Colonic mucosa (tissue), 4 donors: ENCODE measurements at places on chromosomes 16 and 17. TPM values are rescaled to one million over a fixed set of nuclear protein-coding genes. Genes with fewer than 3 reads are reported as not detected.

GRCh38 chr17:16466407-16466806 lies 25.6 kb downstream of the LRRC75A start:
- peak; percentile 57 for DNase-seq

- DNase-seq = no peak
These were observed 169.7 kb downstream of the CDH11 start for GRCh38 chr16:64952177-64952576.

DNA sequence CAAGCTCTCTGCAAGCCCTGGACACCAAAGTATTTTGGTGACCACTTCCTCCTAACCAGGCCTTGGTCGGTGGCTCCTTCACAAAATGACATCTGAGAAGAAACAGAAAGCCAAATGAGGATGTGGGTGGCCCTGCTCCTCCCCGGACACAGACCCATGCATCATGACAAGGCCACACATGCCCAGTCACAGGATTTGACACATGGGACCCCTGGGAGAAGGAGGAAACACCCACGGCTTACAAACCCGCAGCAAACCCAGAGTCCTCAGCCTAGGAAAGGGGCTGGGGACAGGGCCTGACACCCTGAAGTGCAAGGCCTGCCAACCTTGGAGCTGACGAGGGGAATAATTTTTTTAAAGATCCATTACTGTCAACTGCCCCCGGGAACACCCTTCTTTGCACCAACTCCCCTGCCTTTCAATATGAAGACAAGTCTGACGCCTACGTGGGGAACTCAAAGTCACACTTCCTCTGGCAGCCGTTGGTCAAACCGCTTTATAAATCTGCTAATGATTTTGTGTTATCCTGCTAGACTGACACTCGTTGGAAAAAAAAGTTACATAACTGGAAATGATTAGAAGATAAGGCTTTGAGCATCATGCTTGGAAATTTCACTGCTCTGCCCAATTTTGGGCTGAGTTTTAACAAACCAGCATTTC lies 41.3 kb downstream of the GAS7 start:
- peak; percentile 50 for DNase-seq

- no peak for DNase-seq
These were observed 59.8 kb downstream of the CYTH1 start for GRCh38 chr17:78722246-78722761.

DNA sequence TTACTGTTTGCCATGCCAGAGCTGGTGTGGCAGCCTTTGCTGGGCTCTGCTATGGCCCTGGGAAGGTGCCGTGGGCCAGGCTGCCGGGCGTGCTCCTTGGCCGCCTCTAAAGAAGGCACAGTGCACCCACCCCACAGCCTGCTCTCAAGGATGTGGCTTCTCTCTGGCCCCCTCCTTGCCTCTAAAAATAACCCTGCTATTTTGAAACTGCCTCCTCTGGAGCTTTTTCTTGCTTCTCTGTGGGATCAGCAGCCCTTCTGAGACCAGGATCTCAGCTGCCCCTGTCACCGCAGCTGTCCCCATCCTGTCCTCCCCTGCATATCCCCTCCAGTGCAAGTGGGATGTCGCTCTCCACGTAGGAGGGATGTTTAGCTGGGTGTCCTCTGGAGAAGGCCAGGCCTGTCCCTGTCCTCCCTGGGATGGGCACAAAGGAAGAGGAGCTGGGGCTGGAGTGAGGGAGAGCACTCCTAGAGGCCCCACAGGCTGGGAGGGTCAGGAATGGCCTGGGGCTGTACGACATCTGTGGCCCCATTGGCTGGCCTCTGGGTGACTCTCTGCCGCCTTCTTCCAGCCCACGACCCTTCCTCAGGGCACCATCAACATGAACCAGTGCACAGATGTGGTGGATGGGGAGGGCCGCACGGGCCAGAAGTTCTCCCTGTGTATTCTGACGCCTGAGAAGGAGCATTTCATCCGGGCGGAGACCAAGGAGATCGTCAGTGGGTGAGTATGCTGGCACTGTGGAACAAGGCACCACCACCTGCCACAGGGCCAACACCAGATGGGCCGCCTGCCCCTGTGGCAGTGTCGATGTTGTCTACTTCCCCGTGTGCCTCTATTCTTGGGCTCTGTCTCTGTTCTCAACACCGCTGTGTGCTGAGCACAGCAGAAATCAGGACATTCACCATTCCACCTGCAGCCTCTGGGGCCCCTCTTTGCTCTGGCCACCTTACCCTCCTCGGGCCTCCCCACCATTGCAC lies 79.7 kb downstream of the PLD6 start:
- DNase-seq = no peak

DNA sequence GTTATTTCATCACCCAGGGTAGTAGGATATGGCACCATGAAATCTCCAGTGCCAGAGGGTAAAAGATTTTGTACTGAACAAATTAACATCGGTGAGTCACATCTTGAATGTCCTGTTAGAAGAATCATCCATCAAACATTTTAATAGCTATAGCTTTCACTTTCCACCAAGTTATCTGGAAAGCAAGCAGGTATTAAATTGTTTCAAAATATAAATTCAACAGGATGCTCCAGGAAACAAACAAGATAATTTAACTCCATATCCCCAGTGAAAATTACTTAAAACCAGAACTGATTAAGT lies 2.4 kb downstream of the VEZF1 start:
- no peak for DNase-seq

ENPP7 gene
- total RNA-seq = not detected

MT1A gene
- total RNA-seq = 5.5 TPM

DNA sequence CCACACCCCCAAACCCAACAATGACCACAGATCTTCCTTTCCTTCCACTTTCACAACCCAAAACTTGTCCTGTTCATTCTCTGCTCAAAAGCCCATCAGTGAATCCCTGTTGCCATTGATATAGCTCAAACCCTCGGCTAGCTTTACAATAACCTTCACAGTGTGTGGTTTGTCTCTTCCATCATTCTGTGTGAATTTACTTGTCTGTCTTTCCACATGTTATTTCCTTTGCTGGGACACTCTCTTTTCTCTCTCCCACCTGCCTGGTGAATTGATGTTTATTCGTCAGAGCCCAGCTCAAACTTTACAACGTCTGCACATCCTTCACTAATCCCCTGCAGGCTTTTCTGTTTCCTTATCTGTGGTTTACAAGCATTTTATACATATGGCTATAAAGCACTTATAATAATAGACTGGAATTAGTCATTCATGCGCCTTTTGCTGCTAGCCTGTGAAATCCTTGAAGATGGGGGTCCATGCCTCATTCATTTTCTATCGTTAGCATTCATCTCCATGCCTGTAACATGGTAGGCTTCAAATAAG lies 114.4 kb downstream of the CDH13 start:
- no peak for DNase-seq

KRT33B gene
- total RNA-seq = not detected

DNA sequence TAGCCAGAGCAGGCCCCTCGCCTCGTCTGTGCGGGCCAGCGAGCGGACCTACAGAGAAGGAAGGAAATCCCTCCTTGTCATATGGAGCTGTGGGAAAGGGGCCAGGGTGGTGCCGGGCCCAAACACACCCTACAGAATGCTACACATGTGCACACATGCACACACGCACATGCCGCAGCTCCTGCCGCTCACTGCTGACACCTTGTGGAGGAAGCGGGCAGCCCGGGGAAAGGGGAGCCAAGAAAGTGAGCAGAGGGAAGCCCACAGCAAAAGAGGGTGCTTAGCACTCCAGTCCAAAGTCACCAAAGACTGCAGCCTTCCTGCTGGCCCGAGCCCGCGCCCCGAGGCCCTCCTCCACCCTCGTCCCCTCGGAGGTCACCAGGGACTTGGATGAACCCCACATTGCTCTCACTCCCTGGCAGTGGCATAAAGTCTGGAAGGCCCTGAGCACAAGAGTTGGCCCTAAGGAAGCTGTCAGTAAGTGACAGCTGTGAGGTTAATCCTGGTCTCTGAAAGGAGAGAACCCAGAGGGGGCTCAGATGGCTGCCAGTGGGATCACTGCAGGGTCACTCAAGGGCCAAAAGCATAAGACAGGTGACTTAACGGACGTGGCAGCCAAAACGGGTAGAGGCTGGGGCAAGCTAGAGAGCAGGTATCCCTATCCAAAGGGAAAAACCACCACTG lies 68.2 kb downstream of the MYO18A start:
- peak; percentile 73 for DNase-seq

RNF227 gene
- 2.8 TPM for total RNA-seq

GRCh38 chr17:10200016-10200415 lies 1.6 kb upstream of the GAS7 start:
- no peak for DNase-seq

- DNase-seq = no peak
These were observed 27.9 kb downstream of the GABARAPL2 start for GRCh38 chr16:75593825-75594820.

- no peak for DNase-seq
These were observed 71.9 kb upstream of the GSE1 start for GRCh38 chr16:85541181-85541580.

DNA sequence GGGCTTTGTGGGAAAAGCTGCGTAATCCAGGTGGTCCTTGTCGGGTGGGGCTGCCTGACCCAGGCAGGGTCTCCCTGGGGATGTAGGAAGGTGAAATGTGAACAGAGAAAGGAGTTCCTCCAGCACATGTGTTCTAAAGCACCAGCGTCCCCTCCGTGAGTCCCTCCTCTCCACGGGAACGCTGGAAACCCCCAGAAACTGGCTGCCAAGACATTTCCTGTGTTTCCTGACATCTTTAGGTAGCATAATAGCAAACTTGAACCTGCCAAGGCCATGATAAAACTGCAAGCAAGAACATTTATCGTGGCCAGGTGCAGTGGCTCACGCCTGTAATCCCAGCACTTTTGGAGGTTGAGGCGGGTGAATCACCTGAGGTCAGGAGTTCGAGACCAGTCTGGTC lies 12.6 kb upstream of the PYDC1 start:
- no peak for DNase-seq

DNA sequence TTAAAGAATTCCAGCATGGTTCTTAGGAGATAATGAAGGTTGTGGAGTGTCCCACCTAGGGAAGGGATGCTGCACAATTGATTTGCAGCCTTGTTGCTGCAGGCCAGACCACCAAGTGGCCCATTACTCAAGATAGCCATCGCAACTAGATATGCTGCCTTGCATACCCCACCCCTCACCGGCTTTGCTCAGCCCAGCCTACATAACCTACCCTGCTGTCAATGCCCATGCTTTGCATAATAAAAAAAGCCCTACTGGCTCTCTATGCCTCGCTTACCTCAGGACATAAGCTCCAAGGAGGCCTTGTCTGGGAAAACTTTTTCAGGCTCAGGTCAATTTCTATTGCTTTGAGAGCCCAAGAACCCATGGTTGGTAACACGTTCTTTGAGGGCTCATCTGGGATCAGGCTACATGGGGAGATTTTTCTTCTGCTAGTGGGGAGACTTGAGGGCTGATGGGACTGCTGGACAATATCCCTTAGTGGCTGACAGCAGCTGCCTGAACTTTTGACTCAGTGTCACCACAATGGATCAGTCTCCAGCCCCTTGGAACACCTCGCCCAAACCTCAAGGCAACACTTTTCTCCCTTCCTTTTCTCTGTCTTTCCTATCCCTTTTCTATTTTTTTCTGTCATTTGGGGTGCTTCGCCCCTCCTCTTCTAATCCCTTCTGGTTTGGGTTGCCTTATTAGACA lies 38.3 kb downstream of the SCPEP1 start:
- no peak for DNase-seq

- DNase-seq = no peak
These were observed 61.4 kb downstream of the VAT1L start for GRCh38 chr16:77849646-77850258.

DNA sequence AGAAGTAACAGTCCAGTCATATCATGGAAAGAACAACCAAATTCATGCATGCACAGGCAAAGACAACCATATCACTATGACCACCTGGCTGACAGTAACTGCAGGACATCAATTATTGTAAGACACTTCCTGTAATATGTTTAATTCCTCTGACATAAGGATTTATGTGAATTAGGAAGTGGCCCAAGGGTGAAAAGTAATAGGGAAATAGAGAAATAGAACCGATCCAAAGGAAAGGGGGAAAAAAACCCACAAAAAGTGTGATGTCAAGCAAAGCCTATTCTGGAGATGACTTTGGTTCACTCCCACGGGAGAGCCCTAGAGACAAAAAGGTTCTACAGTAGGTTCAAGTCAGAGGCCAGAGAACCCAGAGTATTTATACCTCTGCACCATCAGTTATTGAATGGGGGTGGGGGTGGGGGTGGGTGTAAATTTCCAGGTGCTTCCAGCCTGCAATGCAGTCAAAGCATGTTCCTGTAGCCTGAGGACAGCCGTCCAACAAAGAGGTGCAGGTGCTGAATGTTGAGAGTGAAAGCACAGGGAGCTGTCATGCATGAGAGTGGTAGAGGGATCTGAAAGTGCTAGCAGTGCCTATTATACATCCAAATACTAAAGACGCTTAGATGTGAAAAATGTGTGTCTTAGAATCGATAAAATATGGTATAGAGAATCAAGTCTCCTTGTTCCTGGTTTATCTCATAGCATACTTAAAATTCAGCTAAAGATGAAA lies 95.6 kb upstream of the HLF start:
- no peak for DNase-seq

GRCh38 chr17:28811651-28812090 lies 30.9 kb downstream of the FAM222B start:
- peak; percentile 47 for DNase-seq

- DNase-seq = peak; percentile 98
These were observed 1.4 kb downstream of the PRAC2 start for GRCh38 chr17:48724251-48725003.

DNA sequence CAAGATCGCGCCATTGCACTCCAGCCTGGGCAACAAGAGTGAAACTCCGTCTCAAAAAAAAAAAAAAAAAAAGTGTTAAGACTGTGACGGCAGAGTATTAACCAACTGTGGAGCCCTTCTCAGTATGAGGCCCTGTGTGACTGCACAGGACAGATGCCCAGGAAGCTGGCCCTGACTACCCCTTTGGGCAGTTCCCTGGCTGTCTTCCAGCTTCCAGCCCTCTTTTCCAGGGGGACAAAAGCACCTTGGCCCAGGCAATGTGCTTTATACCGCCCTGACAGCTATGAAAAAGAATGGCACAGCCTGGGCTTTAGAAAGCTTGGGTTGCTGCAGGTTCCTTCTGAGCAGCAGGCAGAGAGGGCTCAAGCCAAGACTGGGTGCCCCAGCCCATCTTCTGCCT lies 61.2 kb downstream of the AKAP1 start:
- DNase-seq = no peak
